ENCODE measurements at places on chromosomes 2 and 18. TPM values are rescaled to one million over a fixed set of nuclear protein-coding genes. Genes with fewer than 3 reads are reported as not detected.

The SLC20A1 gene
- polyA plus RNA-seq, result 15.3 TPM

The MORN2 gene
- polyA plus RNA-seq, result 11.7 TPM

The ATP6V1C2 gene
- 0.66 TPM for polyA plus RNA-seq

The IL1R1 gene
- polyA plus RNA-seq, result 14.0 TPM

The GEN1 gene
- 6.0 TPM for polyA plus RNA-seq

The CNRIP1 gene
- polyA plus RNA-seq, result 2.9 TPM

The INHBB gene
- polyA plus RNA-seq, result 7.4 TPM

The DUSP19 gene
- polyA plus RNA-seq, result 0.27 TPM

DNA sequence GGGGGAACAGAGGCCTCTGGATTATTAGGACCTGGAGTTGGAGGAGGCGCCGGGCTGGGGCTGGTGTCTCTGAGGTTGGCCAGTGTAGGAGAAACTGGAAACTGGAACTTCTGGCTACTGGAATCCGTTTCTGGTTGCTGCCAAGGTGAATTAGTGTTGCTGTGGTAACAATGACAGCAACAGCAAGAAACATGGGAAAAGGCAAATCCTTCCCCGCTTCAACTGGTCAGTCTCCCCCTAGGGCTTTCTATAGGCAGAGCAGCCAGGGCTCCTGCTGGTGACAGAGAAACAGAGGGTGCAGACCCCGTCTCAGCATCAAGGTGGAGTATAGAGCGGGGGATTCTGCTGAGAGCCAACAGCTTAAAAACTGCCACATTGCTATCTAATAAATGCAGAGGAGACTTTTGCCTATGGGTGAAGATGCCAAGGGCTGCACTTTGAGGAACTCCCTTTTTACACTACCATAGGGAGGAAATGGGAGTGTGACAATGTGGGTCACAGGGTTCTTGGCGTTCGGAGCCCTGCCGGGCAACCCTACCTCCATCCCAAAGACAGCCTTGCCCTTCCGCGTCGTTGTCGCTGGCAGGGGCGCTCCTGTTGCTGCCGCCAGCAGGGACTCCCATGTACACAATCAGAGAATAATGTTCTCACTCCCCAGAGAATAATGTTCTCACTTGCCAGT is 81.4 kb upstream of the CABLES1 start:
- no peak for DNase-seq

DNA sequence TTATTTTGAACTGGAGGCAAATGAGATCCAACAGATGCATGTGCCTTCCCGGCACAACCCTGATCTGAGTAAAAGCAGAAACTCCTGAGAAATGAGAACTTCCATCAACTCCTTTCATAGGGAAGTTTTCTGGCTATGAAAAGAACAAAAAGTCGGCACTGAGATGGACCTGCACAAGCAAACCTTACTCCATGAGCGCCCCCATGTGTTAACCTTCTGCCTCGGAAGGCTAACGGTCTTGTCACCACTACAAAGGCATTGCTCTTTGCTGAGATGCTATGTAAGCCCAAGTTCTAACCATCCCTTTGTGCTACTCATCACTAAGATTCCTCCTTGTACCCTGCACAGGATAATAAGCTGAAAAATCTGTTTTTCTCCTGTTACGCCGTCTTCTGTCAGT is 57.3 kb upstream of the SULT1C3 start:
- no peak for DNase-seq

DNA sequence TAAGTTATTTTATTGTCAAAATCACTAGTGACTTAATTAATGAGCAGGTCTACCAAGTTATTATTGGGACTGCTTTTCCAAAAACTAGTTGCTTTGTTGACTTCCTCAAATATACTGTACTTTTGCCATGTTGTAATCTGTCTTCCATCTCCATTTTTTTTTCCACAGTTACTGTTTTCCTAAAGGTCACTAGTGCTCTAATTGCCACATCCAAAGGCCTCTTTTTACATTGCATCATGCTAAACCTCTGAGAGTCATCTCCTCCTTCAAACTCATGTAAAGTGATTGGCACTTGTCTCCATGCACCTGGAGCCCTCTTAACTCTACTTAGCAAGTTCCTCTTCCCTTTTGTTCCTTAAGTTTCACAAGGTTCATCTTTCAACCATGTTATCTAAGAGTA is 11.8 kb downstream of the PMAIP1 start:
- no peak for DNase-seq

DNA sequence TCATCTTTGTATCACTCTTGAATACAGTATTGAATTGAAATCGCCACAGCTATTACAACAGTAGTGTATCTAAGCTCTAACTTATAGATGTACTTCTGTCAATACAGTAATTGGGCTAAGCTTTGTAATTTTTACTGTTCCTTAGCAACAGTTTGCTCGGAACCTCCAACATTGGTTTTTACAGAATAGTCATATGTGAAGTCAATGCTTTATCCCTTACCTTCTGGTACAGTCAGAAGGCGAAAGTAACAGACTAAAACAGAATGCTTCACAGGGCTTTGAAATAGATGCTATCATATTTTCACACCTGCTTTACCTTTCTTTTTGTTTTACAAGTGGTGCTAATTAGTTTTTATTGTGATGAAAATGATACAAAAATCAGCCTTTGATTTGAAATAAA is 46.9 kb upstream of the CYP20A1 start:
- no peak for DNase-seq

GRCh38 chr2:196112418-196113034 is 43.9 kb upstream of the DNAH7 start:
- no peak for DNase-seq

- no peak for DNase-seq
These were observed 198.7 kb downstream of the PTGR3 start for GRCh38 chr18:75010278-75010677.

DNA sequence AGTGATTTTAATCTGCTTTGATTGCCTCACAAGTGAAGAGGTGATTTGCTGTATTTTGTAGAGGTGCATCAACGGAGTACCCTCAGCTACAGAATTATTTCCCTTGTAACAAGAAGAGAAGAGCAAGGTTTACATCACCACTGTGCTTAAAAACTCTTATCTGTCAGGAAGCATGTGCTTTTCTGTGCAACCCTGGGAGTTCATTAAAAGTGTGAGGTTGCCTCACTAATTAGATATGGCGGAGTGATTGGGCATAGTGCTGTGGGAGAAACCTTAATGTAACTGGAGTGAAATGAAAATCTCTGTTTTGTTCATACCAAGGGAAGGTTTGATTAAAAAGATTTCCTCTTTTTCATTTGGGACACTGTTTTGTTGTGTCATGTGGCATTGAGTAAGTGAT is 544.7 kb downstream of the PARD3B start:
- no peak for DNase-seq

DNA sequence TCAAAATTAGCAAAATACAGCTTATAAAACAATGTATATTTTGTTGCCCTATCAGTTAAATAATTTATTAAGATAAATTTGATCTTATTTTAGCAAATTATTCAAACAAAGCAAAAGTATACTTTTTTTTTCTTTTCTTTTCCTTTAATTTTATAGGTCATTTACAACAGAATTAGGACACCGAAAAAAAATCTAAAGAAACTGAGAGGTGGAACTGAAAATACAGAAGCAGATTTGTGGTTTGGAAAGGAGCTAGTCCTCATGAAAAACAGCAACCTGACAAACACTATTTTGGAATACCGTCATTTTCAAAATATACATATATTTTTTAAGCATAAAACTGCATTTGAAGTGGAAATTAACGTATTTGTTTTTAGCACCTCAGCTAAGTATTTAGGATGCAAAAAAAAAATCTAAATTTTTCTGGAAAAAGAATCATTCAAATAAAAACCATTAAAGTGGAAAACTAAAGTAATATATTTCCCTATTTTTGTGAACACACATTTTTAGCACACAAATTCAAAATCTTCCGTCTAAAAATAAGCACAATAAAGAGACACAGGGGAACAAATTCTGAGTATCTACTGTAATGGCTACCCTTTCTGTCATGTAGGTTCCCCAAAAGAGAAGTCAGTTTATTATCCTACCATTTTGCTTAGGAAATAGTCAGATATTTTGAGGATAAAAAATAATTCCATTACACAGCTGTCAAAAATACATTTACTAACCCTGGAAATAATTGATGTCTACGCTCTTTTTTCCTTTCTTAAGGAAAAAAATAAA is 2.7 kb downstream of the CCDC88A start:
- no peak for DNase-seq

GRCh38 chr2:33448220-33448899 is 28.1 kb upstream of the RASGRP3 start:
- no peak for DNase-seq

DNA sequence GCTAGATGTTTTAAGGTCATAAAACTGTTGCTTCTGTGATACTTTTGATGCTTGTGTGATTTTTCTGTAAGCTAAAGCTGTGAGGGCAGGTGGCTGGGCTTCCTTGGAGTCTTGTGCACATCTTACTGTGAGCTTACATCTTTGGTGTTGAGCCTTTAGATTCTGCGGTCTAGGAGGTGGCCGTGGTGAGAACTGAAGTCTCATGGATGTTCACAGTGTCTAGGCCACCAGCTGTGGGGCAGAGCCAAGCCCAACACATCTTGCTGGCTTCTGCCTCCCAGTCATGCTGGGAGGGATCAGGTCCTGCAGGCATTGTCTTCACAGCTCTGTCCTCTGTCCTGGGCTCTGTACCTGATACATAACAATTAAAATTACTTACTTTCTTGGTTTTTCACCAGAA is 219.7 kb upstream of the HS6ST1 start:
- no peak for DNase-seq

DNA sequence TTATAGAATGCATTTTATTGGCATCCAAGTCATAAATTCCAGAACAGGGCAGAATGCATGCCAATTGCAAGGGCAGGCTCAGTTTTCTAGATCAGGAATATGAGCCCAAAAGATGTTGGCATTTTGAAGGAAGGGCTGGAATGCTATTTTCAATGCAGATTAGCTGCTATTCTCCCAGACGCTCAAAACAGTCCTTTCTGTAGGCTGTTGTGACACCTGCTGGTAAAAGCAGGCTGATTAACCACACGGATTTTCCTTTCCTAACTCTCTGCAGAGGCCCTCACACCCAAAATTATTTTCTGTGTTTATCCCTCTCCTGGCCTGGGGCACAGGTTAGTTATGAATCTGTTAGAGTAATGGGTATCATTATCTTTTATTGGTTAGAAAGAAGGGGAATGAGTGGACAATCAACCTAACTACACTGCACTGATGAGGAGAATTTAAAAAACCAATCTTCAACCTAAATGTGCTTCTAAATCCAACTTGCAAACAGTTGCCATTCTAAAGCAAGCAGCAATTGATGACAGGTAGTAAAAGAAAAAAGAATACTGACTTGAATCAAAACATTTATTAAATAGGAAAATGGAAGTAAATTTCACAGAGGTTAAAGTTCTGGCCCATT is 94.0 kb downstream of the PLA2R1 start:
- DNase-seq, result no peak

DNA sequence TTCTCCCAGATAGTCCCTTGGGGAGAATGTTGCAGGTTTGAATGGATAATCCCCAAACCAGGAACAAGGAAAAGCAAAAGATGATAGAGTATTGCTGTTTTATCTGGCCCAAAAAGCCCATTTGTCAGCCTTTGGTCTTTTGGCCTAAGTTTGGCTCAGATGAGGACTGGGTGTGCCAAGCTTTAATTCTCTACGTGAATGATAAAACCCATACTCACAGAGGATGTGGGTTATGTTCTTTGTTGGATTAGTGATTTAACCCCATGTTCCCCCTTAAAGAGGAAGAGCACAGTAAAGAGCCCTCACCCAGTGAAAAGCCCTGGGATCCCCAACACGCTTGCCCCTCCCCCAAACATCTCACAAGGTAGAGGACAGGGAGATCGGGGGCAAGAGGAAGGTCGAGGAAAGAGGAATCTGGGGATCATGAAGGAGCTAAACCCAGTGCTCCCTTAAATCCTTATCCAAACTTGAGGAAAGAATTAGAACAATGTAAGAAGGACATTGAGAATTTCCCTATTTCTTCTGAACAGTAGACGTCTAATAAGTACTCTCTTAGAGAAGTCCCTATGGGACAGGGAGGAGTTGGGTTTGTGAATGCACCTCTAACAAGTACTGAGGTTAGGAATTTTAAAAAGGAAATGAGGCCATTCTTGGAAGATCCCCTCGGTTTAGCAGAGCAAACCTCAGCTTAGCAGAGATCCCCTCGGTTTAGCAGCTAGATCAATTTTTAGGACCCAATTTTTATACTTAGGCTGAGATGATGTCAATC is 105.0 kb downstream of the HIBCH start:
- no peak for DNase-seq

DNA sequence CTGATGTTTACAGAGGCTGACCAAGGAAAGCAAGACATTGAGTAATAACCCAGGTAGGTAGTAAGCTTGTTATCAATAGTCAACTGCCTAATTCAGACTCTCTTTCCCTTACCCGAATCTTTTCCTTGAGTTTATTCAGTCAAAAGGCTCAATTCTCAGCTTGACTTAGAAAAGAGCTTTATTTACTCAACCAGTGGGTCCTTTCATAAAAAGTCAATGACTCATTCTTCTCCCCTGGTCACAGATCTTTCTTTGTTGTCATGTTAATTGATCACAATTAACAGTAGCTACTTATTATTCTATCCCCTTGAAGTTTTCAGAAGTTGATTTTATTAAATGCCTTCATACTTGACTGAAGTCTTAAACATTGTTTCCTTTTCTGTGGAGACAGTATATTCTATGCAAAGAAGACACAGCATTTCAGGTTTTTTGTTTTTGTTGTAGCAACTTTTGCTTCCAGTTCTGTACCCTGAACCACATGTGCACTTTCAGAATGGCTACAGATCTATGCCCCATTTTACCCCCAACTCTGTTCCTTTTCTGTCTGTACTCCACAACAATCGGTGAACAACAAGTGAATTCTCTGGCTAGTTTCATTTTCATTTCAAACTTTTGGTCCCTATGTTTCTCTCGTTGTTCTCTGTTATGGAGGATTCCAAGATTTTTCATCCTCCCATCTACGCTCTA is 428.3 kb downstream of the NCKAP5 start:
- DNase-seq, result no peak

GRCh38 chr2:216793386-216793785 is 66.5 kb downstream of the TNP1 start:
- no peak for DNase-seq

DNA sequence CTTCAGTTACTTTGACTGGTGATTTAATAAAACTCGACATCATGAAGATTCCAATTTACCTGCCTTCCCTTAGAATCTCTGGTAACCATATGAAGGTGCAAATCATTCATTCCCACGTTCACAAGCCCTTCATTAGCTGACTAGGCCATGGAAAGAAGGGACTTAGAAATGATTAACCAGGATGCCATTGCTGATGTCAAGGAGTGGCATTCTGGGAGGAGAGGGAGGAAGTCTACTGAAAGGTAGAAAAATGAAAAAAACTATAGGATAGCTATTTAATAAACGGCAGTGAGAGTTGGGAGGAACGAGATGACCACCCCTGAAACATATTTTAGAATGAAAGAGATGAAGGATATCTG is 1.4 kb downstream of the ATIC start:
- no peak for DNase-seq

GRCh38 chr2:156845806-156846558 is 409.8 kb downstream of the GPD2 start:
- no peak for DNase-seq

GRCh38 chr2:154554046-154554445 is 144.4 kb upstream of the KCNJ3 start:
- DNase-seq, result no peak

GRCh38 chr2:119225105-119225865 is 1.7 kb downstream of the STEAP3 start:
- no peak for DNase-seq
